A172 (cell line): ENCODE measurements at places on chromosomes 1 and 21. TPM values are rescaled to one million over a fixed set of nuclear protein-coding genes. Genes with fewer than 3 reads are reported as not detected.

DNA sequence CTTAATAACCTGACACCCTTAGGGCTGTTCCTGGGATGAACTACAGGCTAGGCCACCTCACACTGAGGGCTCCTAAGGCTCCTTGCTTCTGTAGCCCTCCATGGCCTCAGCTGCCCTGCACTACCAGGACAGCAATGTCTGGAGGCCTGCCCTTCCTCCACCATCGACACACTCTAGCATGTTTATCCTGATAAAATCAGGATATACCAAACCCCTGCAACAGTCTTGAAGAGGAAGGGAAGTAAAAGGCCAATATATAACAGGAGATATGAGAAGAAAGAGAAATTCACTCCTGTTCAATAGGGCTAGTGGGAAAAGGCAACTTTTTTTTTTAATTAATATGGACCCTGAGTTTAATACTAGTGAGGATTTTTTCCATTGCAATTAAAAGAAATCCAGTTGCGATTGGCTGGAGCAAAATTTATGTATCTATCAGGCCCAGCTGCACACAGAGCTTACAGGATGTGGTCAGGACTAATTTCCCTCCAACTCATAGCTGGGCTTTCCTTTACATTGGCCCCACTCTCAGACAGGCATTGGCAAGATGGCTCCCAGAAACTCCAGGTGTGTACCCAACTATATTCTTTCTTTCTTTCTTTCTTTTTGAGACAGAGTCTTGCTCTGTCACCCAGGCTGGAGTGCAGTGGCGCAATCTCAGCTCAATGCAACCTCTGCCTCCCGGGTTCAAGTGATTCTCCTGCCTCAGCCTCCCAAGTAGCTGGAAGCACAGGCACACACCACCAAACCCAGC, 13.5 kb upstream of the ATP2B4 start:
- peak; percentile 67 for DNase-seq

DNA sequence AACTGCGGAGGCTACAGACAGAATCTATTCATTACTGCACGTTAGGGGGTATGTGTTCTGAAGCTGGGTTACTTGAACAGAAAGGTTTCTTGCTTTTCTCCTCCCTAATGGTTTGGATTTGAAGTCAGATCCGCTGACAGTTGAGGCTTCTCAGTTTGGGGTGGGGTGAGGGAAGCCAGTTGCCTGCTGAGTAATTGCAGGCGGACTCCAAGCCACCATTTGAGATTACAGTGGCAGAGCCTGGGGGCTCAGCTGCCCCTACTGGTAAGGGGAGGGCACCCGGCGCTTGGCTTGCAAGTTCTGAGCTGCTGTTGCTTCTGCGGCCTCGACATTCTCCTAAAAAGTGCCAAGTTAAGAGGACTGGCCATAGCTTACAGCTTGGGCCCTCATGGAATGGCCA, 2.0 kb downstream of the GRHL3 start:
- no peak for DNase-seq

- no peak for DNase-seq
These were observed 755.2 kb upstream of the ADAMTS5 start for GRCh38 chr21:27722095-27722494.

GRCh38 chr1:212452323-212453155, 19.8 kb downstream of the NENF start:
- peak; percentile 71 for DNase-seq

DNA sequence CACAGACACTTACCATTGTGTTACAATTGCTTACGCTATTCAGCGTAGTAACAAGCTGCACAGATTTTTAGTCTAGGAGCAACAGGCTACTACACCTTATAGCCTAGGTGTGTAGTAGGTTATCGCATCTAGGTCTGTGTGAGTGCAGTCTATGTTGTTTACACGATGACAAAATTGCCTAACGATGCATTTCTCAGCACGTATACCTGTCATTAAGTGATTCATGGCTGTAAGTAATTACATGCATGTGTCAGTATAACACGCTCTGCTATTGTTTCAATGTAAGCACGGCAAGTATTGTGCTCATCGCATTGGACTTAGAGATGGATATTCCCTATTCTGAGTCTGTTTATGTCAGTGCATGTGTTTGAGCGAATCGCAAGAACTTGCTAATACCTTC, 15.7 kb upstream of the ZBTB18 start:
- no peak for DNase-seq

GRCh38 chr1:155944444-155944799, 3.0 kb downstream of the RXFP4 start:
- DNase-seq: no peak

DNA sequence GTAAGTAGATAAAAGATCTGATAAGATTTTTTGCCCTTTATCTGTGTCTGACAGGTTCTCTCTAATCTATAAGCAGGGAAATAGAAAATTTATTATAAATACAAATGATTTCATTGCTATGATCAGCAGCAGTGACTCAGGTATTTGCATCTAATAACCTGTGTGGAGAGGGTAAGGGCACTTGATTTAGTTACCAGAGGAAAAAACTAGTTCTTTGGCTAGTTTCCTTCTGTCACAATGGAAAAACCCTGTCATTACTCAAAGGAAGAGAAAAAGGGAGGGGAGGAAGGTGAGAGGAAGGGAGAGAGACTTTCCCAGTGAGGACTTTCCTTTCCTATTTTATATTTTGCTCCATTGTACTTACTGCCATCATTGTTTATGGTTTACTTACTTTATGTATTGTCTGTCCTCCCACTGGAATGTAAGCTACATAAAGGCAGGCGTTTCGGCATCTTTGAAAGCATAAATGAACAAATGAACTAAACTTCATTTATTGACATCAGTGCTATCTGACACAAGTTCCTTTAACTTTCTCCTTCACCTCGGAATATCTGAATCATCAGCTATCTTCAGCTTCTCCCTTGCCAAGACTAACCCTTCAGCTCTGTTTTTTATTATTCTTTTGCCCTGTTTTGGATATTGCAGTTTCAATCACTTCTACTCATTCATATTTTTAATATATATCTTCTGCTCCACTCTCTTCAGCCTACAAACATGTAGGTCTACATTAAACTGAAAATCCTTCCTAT, 34.9 kb downstream of the WDR3 start:
- no peak for DNase-seq

DNA sequence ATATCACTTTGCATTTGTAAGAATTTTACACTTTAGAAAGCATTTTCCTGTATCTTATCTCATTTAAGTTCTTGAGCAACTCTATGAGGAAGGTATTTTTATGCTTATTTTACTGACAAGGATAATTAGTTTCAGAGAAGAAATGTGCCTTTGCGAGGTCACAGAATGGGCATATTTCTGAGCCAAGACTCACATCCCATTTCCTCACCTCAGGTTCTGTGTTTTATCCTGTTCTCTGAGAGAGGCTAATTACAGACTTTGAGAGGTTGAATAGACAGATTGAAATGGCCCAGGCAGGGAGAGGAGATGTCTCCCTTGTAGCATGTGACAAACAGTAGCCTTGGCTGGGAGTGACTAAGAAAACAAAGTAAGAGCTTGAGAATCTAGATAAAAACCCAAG, 39.1 kb upstream of the ZC3H11B start:
- no peak for DNase-seq

GRCh38 chr1:62436039-62436465, 797 bp upstream of the USP1 start:
- no peak for DNase-seq

GRCh38 chr1:201270616-201271390, 12.5 kb upstream of the PKP1 start:
- no peak for DNase-seq

DNA sequence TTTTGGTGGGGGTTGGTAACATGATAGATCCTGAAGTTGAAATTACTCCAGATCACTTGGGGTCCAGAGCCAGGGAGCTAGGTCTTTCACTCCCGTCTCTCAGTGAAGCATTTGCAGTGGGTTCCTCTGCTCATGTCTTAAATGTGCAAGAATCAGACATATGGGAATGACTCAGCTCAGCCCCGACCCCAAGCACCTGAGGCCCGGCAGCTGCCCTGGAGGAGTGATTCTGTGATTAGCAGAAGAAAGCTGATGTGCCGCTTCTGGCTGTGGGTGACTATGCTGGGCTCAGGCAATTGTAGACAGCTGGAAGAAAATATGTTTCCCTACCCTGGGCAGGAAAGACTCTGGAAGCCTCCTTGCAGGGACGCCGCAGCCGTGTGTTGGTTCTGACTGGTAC, 601.7 kb downstream of the NPHP4 start:
- no peak for DNase-seq

DNA sequence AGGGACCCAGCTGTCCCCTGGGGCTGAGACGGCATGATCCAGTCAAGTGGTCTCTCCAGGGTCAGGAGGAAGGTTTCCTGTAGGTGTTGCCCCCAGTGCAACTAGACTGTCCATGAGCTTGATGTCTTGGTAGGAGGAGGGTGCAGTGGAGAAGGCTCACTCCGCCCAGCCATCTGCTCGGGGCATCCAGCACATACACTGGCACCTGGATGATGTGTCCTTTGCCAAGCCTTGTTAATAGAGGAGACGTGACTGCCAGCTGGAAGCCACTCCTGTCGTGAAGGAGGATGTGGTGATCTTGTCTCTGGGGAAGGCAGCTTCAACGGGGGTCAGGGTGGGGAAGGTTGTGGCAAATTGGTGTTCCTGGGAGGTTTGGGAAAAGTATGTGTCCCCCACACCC, 6.2 kb downstream of the DISP3 start:
- DNase-seq: no peak

GRCh38 chr1:167717351-167717750, 4.4 kb upstream of the MPZL1 start:
- DNase-seq: no peak

DNA sequence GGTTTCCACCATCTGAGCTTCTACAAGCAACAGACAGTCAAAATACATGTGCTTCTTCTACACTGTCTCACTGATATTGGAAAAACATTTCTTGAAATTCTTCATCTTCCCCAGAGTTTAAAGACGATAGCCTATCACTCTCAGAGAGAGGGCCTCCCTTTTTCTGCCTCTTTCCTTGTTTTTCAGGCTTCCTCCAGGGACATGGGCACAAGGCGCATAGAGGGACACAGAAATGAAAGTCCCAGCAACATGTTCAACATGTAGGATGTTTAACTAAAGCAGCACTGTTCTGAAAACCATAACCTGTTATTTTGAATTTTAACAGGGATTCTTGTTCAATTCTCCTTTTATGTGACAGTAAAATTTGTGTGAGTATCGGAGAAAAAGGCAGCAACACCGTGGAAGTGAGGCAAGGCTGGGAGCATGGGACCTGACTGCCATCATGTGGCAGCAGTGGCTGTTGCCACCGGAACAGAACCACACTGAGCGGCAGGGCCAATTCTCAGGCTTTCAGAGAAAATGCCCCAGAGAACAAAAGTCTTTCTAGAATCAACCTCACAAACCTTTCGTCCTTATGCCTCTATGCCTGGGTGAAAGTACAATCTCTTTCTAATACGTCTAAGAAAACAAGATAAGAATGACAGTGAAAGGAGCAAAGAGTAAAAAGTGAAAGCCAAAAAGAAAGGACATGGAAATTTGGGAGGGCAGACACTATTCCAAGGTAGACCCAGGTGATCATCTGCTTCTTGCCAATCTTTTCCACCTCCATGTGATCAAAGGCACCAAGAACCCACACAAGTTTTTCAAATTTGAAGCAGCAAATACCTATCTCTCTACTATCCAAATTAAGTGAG, 54.5 kb downstream of the PCNX2 start:
- peak; percentile 21 for DNase-seq

DNA sequence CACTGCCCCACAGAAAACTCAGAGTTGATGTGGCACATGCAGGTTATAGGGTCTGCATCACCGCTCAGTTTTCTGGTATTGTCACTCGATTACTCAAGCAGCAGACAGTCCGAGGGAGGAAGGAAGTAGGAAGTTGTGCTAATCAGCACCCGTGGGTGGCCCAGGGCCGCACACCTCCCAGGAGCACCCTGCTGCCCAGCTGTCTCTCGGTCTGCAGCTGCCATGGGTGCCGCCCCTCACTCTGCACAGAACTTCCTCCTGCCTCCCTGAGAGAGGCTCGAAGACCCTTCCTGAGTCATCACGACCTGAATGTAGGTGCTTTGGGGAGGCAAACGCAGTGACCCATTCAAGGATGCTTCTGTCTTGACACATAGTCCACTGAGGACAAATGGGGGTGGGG, 4.2 kb upstream of the TFF3 start:
- DNase-seq: no peak

GRCh38 chr1:231666220-231666936, 39.8 kb downstream of the DISC1 start:
- no peak for DNase-seq

- DNase-seq: no peak
These were observed 16.4 kb downstream of the COL9A2 start for GRCh38 chr1:40300651-40301050.

GRCh38 chr21:43921979-43922945, 57.2 kb downstream of the AGPAT3 start:
- DNase-seq: peak; percentile 32

- DNase-seq: no peak
These were observed 109.9 kb downstream of the GALNT2 start for GRCh38 chr1:230176871-230177411.

KIAA1614 gene
- 3.8 and 9.4 TPM in 2 replicates for total RNA-seq

TMEM81 gene
- total RNA-seq: 1.3 and 3.1 TPM in 2 replicates

ABCG1 gene
- total RNA-seq: 2.5 and 2.9 TPM in 2 replicates

BCAN gene
- total RNA-seq: not detected in 2 replicates

AHCTF1 gene
- total RNA-seq: 53.6 and 63.7 TPM in 2 replicates

SLC35F3 gene
- not detected in 2 replicates for total RNA-seq

CNKSR1 gene
- total RNA-seq: not detected in 2 replicates

CDC20 gene
- total RNA-seq: 190 and 245 TPM in 2 replicates

GIPC2 gene
- total RNA-seq: 0.02 and 0.07 TPM in 2 replicates

PADI2 gene
- 0.31 TPM in 1 of 2 replicates, not detected in the other for total RNA-seq
